ENCODE measurements at places on chromosomes 2 and 18.

DNA sequence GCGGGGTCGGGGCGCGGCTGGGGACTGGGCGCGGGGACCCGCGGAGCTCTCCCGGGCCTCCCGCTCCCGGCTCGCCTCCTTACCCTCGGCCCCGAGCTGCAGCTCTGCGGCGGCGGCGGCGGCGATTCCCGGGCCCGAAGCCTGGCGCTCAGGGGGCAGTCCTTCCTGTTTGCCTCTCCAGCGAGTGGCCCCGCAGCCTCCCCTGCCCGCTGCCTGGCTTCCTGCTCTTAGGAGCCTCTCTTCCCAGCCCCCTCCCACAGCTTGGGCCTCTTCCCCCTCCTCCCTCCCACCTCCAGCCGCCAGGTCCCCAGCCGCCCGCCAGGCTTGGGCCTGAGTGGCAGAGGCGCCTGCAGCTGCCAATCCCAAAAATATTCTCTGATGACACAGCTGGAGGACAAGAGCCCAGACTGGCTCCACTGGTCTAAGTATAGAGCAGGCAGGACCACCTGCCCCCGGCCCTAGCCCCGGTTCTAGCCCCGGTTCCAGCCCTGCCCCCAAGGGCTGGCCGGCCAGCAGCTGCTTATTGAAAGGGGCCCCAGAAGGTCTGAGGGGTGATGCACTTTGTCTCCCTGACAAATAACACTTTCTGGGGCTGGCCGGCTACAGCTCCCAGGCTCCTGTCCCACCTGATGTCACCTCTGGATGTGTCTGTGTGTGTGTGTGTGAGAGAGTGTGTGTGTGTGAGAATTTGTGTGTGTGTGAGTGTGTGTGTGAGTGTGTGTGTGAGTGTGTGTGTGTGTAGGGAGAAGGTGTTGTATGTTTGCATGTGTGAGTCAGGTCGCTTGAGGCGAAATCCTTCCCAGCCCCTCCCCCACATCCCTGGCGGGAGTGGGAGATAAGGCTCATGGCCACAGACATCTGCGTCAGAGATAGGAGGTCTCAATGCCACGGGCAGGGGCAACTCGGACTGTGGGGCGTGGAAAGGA is at the start of gene OBSL1:
Gene OBSL1, minus strand, starts transcription at position 229 of the 926 bp plus-strand sequence. CDS start 307 bp downstream, outside the sequence.
- peak; percentile 90 for DNase-seq

DNA sequence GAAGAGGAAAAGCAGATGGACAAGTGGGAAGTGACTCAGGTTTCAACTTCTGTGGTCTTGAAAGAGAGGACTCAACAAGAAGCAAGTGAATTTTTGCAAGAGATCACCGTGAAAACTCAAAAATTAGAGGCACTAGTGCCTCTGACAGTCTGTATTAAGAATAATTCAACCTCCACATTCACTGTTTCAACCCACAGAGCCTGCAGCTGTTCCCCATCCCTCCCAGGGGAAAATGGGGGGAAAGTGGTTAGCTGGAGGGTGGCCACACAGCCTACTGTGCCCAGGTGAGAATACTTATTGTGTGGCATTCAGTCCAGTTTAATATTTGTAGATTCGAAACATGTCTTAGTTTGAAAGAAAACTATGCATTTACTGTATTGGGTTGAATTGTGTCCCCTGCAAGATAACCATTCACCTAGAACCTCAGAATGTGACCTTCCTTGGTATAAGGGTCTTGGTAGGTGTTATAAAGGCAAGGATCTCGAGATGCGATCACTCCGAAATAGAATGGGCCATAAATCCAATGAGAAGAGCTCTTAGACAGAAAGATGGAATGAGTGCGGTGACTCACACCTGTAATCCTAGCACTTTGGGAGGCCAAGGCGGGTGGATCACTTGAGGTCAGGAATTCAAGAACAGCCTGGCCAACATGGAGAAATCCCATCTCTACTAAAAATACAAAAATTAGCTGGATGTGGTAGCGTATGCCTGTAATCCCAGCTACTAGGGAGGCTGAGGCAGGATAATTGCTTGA is 94.3 kb downstream of the IRS1 start:
- no peak for DNase-seq

- DNase-seq = no peak
These were observed 128.9 kb upstream of the OTOS start for GRCh38 chr2:240269380-240269779.

DNA sequence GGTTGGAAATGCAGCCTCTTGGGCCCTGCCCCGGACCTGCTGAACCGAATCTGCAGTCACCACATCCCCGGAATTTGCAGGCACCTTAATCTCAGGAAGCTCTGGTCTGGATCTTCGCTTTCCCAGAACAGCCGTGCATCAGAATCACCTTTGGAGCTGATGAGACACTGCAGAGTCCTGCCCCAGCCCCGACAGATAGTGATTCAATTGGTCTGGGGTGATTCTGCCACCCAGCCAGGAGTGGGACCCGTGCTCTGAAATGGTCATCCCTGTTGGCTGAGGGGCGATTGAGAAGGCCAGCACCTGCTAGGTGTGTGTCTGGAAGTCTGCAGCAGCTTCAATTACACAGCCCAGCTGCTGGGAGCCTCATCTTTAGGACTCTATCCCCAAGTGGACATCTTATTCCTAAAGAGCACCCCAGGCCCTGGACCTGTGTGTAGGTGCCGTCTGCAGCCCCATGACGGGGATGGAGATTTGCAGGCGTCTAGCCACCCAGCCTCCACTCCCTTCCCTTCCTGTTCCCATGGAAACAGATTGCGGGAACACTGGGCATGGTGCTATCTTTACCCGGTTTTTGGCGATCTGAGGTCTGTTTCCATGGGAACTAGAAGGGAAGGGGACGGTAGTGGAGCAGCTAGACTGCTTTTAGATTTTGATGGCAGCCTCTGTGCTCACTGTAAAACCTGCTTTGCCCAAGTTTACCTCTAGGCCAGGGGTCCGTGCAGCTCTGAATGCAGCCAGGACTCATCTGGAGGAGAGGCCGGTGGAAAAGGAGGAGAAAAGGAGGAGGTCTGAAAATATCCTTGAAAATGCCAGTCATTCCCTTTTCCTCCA is 156.1 kb downstream of the LDLRAD4 start:
- no peak for DNase-seq

GRCh38 chr2:9813312-9814128 is 29.8 kb upstream of the TAF1B start:
- peak; percentile 63 for DNase-seq

GRCh38 chr2:219998107-219998506 is 370.7 kb downstream of the SLC4A3 start:
- no peak for DNase-seq

DNA sequence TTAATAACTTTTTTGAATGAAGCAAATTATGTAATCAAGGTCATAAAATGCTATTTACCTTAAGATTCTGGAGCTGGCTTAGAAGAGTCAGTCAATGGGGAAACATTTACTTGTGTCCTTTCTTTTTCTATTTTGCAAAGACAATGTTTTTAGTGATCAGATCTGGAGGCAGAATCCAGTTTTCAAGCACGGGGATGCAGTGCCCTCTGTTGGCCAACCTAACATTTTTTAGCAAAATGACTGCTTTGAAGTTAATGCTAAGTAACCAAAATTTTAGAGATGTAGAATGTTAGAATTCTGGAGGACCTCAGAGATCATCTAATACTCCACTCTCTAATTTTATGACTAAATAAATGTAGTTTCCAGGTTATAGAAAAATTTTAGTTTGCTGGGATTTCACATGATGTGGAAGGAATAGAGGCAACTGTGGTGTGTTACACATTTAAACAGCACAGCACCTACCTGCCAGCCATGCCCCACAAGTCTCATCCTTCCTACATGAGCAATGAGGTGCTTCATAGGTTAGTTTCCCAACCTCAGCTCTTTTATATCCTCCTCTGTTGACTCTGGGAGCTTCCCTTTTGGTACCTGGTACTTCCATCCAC is 23.6 kb upstream of the SLC9A4 start:
- peak; percentile 56 for DNase-seq

DNA sequence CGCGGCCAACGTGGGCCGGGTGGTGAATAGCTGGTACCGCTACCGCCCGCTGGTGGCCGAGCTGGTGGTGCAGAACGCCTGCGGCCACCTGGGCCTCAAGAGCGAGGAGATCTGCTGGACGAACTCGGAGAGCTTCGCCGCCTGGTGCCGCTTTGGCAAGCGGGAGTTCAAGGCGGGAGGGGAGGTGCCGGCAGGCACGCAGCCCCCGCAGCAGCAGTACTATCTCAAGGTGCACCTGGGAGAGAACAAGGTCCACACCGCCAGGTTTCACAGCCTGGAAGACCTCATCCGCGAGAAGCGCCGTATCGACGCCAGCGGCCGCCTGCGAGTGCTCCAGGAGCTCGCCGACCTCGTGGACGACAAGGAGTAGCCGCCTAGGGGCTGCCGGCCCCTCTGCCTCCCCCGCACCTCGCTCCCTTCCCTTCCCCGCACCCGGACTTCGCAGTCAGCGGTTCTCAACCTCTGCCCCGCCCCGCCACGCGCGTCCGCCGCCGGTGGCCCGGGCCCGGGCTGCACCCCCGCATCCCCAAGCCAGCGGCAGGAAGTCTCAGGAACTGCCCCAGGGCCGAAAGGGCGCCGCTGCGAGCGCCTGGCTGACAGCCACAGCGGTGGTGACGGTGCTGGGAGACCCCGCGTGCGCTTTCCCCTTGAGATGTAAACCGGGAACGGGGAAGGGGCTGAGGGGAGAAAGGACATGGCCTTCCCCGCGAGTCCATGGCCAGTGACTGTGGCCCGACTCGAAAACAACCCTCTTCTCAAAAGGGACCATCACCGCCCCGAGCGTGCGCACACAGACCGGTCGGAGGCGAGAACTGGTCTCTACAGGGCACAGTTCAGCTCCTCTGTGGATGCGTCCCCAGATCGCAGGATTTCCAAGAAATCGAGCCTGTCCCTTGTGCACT is 2.2 kb downstream of the LRATD1 start:
- DNase-seq = peak; percentile 85

- DNase-seq = no peak
These were observed 62.0 kb downstream of the ANKRD44 start for GRCh38 chr2:197248623-197249022.

- DNase-seq = peak; percentile 44
These were observed 5.8 kb downstream of the SLC14A2 start for GRCh38 chr18:45621061-45621511.

DNA sequence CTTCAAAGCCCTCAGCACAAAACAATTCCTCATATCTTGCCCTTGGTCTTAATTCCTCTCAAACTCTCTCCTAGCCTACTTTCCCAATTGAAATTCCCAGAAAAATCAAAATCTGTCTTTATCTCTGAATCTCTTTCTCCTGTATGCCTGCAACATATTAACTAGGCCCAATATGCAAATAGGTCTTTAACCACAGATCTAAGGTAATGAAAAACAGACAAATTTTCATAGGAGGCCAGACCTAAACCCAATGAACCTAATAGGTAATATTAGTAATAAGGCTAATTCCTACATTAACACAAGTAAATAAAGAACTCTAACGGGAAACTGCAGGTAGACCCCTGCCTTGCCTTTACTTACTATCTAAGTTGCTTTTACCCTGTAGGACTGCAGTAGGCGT is 41.4 kb downstream of the WDR33 start:
- no peak for DNase-seq

DNA sequence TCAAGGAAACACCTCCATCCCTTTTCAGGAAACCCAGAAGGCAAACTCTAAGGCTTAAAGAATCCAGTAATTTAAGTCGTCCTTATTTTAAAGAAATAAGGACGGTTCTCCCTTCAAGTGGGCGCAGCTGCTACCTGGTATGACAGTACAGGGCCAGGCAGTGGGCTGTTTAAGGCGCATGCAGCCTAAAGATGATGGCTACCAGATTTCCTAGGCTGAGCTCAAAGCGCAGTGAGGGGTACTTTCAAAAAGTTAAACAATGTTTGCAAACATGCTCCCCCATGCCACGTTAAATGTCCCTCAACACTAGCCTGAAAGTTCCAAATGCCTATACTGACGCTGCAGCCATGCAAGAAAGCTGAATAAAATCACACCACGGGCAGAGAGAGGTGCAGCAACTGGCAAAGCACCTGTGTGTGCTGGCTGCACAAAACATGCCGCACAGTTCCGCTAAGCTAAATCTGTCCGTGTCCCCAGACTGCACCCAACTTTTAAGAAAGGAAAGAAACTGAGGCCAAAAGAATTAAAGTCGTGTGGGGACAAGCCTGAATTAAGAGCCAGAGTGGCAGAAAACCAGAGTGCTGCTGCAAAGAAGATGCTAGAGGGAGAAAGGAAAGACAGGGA is 583 bp downstream of the HIBCH start:
- DNase-seq = no peak

- DNase-seq = no peak
These were observed 7.5 kb downstream of the TRAPPC12 start for GRCh38 chr2:3387011-3387410.

- no peak for DNase-seq
These were observed 95.7 kb downstream of the EFEMP1 start for GRCh38 chr2:55827855-55828254.

DNA sequence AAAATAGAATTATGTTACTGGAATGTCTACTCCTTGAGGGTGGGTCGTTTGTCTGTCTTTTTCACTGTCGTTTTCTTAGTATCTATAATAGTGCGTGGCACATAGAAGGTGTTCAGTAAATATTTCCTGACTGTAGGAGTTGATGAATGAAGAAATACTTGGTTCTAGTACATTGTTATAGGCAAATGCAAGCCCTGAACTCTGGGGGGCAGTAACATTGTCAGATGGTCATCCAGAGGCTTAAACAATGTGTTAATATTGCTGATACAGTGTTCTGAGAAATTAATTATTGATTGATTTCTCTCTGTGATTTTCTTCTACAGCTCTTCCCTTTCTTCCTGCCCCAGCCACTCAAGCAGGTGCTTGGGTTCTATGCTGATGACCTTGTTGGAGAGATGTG is 24.4 kb upstream of the THOC1 start:
- no peak for DNase-seq

GRCh38 chr18:32771871-32772580 is 797 bp downstream of the KLHL14 start:
- DNase-seq = no peak
